Stimulated activated CD4-positive, alpha-beta T cell treated with anti-CD3 and anti-CD28 coated beads, Interleukin-4, amount 100 ng/mL, for 24 hours (primary cell): ENCODE measurements at places on chromosomes 7 and 10.

- no peak for DNase-seq
These were observed 93.8 kb upstream of the GNA12 start for GRCh38 chr7:2937701-2938513.

GRCh38 chr10:98186681-98187080, 52.2 kb downstream of the R3HCC1L start:
- no peak for DNase-seq

- no peak for DNase-seq
These were observed 780.6 kb downstream of the INHBA start for GRCh38 chr7:40922316-40922670.

DNA sequence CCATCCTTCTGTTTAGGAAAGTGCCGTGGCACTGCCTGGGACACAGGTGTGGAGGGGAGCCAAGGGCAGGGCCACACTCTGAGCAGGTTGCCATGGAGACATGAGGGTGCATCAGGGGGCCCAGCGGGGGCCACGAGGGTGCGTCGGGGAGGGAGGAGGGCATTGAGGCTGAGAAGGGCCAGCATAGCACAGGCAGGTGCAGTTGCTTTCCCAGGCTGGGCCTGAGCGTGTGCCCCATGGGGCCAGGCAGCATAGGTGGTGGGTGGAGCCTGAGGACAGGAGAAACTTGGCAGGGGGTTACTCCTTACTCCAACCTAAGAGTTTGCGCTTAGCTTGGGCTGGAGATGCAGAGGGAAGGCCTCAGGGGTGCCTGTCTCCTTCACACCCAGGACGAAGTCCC, 15.2 kb downstream of the YKT6 start:
- DNase-seq = no peak

DNA sequence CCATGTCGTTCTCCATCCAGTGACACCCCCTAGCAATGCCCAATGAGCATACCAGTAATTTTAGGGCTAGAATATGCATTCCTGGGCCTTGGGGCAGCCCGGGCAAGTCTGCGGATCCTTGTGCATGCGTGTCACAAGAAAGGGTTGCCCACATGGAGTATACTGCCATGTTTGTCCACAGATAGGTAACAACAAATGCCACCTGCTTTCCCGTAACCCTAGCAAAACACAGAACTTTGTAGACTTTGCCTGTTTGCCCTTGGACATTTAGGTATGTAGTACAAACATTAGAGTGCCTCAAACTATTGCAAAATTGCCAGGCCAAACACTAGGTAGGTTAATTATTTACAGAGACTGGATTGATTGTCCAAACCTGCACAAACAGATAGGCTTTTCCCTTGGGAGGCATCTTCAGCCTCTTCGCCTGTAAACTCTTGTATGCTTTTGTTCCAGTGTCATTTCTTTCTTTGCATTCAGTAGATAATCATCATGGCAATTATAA, 117.0 kb downstream of the ADCY1 start:
- DNase-seq = no peak

- no peak for DNase-seq
These were observed 173.9 kb downstream of the USP6NL start for GRCh38 chr10:11437391-11438142.

GRCh38 chr10:119283818-119284217, 76.4 kb downstream of the GRK5 start:
- DNase-seq = no peak

- no peak for DNase-seq
These were observed 99.6 kb upstream of the DIP2C start for GRCh38 chr10:788796-789748.
